ENCODE measurements at places on chromosomes 4 and X.

- no peak for DNase-seq
Measured at GRCh38 chrX:53918702-53919101, 125.6 kb downstream of the PHF8 start.

DNA sequence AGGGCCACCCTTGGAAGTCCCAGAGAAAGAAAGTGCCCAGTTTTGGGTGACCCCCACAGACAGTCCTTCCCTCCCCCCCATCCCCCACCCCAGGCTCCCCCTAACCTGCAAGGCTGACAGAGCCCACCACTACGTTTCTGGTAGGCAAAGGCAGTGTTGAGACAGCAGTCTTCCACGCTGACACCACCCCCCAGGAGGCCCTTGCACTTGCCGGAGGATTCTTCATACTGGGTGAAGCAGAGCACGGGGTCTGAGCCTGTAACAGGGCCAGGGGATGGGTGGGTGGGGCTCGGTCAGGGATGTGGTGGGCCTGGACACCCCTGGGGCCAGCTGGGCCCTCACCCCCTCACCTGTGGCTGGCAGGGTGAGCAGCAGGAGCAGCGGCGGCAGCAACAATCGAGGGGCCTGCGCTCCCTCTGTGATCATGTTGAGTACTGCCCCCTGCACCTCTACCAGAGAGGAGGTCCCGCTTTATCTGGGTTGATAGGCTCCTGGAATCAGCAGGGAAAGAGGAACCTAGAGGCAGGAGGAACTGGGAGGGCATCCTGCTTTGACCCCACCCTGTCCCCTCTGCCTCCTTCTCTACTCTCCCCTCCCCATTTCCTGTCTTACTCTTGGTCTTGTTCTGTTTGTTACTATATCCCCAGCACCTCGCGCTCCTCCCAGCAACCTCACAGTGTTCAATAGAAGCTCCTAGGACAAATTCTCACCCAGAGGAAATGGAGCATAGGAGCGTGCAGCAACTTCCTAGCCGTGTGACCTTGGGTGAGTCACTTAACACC, at the start of gene CFP:
CFP (minus strand) TSS at position 512 of the 782 bp plus-strand sequence; CDS start at position 426, 86 bp downstream.
- peak; percentile 33 for DNase-seq

DNA sequence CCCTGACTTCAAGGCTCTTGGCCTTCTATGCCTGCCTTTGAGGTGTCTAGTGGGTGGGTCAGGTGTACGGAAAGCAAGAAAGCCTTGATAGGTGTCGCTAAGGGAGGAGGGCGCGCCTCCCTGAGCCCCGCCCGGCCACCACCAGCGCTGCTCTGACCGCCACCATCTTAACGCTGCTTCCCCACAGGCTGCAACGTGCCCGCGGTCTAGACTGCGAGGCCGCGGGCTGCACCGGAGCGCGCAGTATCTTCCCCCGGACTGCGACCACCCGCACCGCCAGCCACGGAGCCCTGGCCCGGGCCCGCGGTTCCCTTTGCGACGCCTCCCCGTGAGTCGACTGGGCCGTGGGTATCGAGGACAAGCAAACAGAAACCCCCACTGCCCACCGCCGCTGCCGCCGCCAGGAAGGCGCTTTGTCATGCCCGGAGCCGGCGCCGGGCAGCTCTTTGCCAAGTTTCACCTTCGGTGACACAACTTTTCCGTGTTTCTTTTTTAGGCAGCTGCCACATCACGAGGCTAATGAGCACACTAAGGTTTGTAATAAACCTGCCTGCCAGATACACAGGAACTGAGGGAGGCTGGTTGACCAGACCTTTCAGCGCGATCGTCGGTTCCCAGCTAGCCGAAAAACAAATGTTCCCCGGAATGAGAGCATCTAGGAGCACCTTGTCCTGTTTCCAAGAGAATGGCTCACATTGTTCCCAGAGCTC, 335.8 kb upstream of the F9 start:
- no peak for DNase-seq

- no peak for DNase-seq
Measured at GRCh38 chrX:19824603-19825002, 62.8 kb downstream of the SH3KBP1 start.

GRCh38 chrX:138945219-138945618, 233.7 kb upstream of the FGF13 start:
- DNase-seq, result no peak

GRCh38 chrX:120625371-120625770, 4.5 kb downstream of the C1GALT1C1 start:
- DNase-seq, result no peak

- peak; percentile 87 for DNase-seq
Measured at GRCh38 chrX:1537031-1537715, at the start of gene P2RY8. TSS of gene P2RY8 (minus strand) at chrX:1537185. CDS start at chrX:1466558, 70,627 bp downstream.

Measured in activated CD4-positive, alpha-beta T cell treated with anti-CD3 and anti-CD28 coated beads, Interleukin-2, amount 10 ng/mL, durations not matched to agents 7 days and 5 days (primary cell).